Breast epithelium (tissue), 4 donors: ENCODE measurements at places on chromosomes 6 and 20. TPM values are rescaled to one million over a fixed set of nuclear protein-coding genes. Genes with fewer than 3 reads are reported as not detected.

- no peak overlapping the region for H3K4me3 ChIP-seq
- H3K27me3 ChIP-seq = peaks cover 25% of the 10 kb centered on the region
- H3K36me3 ChIP-seq = no peaks in the 10 kb centered on the region
- no peak for DNase-seq
- no peak overlapping the region for H3K27ac ChIP-seq
- H3K4me1 ChIP-seq = no peaks in the 10 kb centered on the region
Observed at GRCh38 chr6:149969635-149970034, 5.9 kb downstream of the ULBP1 start.

- H3K4me1 ChIP-seq = no peaks in the 10 kb centered on the region
- no peak overlapping the region for H3K27ac ChIP-seq
- H3K27me3 ChIP-seq = peaks cover 15% of the 10 kb centered on the region
- no peak for DNase-seq
- H3K36me3 ChIP-seq = no peaks in the 10 kb centered on the region
- no peak overlapping the region for H3K4me3 ChIP-seq
Observed at GRCh38 chr20:37677969-37678861, 15.6 kb upstream of the CTNNBL1 start.

DNA sequence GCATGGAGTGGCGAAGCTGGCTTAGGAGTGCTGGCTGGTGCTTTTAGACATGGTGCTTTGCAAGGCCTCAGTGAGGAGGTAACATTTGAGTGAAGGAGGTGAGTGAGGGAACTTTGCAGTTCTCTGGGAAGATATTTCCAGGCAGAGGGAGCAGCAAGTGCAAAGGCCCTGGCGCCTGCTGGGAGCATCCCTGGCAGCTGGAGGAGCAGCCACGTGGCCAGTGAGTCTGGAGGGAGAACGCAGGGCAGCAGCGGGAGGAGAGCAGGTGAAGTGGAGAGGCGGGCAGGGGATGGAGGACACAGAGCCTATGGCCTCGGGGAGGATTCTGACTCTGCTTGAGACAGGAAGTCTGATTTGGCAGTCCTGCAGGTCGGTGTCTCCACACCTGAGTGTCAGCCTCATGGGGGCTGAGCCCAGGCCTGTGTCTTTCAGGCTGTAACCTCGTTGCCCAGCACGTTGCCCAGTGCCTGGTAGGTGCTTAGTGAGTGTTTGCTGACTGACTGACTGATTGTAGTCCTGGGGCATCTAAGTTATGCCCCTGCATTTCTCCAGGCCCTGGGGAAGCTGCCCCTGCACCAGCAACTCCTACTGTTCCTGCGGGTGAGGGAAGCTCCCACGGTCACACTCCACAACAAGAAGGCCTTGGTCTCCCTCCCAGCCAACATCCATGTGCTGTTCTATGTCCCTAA lies 11.0 kb upstream of the BPIFB4 start:
- no peaks in the 10 kb centered on the region for H3K36me3 ChIP-seq
- peaks cover 9% of the 10 kb centered on the region for H3K27me3 ChIP-seq
- H3K4me3 ChIP-seq = no peak overlapping the region

DNA sequence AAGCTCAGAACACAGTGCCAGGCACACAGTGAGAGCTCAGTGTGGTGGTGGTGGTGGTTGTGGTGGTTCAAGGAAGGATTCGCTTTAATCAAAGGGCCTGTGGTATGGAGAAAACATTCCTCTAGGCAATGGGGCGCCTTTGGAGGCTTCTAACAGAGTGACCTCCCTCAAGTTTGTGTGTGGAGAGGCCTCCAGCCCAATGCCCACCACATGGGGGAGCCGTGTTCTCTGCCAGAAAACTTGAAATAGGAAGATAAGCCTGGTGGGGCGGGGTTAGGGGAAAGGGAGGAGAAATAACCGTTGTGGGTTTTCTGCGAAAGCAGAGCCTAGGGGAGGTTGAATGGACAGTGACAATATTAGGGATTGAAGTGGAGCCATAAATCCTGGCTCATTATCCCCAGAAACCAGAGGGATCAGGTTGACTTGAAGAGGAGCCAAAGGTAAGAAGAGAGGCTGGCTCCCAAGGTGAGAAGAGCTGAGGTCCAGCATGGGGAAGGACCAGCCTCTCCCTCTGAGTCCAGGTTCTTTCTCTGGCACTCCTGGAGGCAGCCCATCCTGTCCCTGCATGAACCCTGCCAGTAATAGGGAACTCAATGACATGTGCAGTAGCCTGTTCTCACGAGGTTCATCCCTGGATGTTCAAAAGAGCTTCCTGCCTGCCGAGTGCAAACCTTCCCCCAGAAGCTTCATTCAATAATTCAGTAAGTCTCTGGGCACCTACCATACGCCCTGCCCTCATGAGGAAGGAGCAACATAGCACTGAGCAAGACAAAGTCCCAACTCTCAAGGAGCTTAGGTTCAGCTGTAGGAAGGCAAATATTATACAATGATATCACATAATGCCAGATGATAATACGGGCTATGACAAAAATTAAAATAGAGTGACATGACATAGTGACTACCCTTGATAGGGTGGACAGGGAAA lies 51.4 kb downstream of the TGM2 start:
- no peaks in the 10 kb centered on the region for H3K27me3 ChIP-seq
- no peak for DNase-seq
- no peaks in the 10 kb centered on the region for H3K36me3 ChIP-seq
- no peak overlapping the region for H3K4me3 ChIP-seq
- H3K4me1 ChIP-seq = peaks cover 10% of the 10 kb centered on the region

DNA sequence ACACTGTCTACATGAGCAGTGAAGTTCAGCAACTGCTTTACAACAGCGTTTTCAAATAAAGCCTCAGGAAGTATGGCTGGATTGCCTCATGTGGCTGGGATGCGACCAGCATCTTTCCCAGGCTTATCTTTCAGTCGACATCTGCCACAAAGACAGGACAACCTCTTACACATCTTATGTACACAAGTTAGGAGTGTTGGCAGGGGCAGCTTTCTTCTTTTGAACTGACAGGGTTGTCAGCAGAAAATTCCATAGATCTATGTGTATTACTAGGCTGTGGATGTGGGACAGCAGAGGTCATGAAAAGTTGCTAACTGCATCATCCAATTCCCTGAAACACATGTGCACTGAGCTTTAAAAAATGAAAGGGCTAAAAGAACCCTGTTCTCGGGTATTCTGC lies 48.1 kb downstream of the PLAGL1 start:
- no peaks in the 10 kb centered on the region for H3K4me1 ChIP-seq
- H3K27ac ChIP-seq = no peak overlapping the region
- no peak for DNase-seq
- no peak overlapping the region for H3K4me3 ChIP-seq

- peaks cover 7% of the 10 kb centered on the region for H3K4me1 ChIP-seq
- H3K36me3 ChIP-seq = no peaks in the 10 kb centered on the region
- peak overlapping the region; percentile 7 for H3K27ac ChIP-seq
- H3K27me3 ChIP-seq = no peaks in the 10 kb centered on the region
Observed at GRCh38 chr6:22367346-22367745, 70.5 kb upstream of the PRL start.

CYP24A1 gene
- total RNA-seq = 6.4 TPM

GRCh38 chr6:123016431-123017103 lies 20.5 kb downstream of the CLVS2 start:
- no peaks in the 10 kb centered on the region for H3K4me1 ChIP-seq
- no peak overlapping the region for H3K4me3 ChIP-seq
- H3K27ac ChIP-seq = no peak overlapping the region
- no peaks in the 10 kb centered on the region for H3K36me3 ChIP-seq

DNA sequence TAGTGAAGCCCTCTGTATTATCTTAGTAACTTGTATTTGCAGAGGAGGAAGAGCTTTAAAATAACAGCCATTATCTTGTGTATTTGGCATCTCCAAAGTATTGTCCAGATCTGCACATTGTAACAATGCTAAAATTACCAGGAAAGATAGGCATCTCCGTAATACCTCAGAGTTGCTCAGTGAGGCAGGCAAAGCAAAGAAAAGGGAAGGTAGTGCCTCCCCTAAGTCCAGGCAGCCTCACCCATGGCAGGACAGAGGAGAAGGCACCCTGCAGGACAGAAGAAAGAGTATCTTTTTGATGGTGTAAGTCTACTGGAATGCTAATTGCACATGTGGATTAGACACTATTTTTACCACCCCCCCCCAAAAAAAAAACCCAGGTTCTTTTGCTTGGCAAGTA lies 13.6 kb upstream of the SSTR4 start:
- no peak overlapping the region for H3K27ac ChIP-seq
- DNase-seq = no peak

DNA sequence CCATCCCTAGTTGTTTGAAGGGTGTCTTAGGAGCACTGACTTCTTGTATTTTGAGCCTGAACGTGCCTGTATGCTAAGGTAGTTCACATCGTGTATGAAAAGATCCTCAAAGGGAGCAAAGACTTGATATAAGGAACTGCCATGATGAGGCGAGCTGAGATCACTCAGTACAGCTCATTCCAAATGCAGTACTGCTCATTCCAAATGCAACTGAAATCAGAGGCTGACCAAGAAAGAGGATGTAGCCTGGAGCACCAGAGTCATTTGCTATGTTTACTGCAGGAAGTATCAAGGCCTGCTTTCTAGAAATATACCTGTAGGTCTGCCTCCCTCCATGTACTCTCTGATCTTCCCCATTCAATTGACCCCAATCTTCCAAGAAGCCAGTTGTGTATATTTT lies 832.2 kb downstream of the EYS start:
- H3K36me3 ChIP-seq = no peaks in the 10 kb centered on the region
- no peak for DNase-seq
- H3K27me3 ChIP-seq = no peaks in the 10 kb centered on the region
- no peak overlapping the region for H3K4me3 ChIP-seq
- no peaks in the 10 kb centered on the region for H3K4me1 ChIP-seq

ZC2HC1B gene
- not detected for total RNA-seq
